ENCODE measurements at places on chromosomes 5 and 9.

DNA sequence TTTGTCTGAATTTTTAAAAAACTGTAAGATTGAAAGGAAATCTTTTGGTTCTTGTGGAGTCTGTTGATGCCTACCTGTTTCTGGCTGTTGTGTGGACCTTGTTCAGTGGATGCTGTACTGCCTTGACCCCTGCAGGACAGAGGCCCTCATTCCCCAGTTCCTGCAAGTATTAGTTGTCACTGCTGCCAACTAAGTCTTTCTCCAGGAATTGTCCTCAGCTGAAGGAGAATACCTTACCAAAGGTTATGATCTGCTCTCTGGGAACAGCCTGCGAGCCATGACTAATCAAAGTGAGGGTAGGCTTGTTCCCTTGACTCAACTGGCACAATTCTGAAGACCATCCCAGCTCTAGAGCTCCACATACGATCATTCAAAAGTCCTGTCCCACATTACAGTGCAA, 145.3 kb upstream of the FST start:
- no peak for DNase-seq

- no peak for DNase-seq
Measured at GRCh38 chr5:61498121-61498520, 166.1 kb downstream of the ZSWIM6 start.

DNA sequence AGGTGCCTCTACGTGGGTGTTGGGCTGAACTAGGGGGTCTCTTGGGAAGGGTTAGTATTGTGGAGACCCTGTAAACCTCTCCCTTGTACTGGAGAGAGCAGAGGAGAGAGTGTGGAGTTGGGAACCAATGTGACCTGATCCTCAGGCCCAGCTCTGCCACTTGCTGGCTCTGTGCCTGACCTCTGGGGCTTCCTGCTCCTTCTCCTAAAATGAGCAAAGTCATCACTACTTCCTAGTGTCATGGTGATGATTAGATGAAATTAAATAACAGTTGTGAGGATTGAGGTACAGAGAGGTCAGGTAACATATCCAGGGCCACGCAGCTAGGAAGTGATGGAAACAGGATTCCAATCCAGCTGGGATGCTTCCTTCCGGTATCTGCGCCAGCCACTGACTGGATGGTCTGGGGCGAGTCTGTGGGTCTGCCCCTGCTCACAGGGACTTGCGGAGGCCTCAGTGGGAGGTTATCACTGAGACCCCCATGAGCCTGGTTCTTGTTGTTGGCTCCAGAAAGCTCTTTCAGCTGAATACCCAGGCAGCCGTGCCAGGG, 9.2 kb downstream of the GALNT10 start:
- DNase-seq, result no peak

- no peak for DNase-seq
Measured at GRCh38 chr5:91223886-91224285, 159.2 kb downstream of the ARRDC3 start.

DNA sequence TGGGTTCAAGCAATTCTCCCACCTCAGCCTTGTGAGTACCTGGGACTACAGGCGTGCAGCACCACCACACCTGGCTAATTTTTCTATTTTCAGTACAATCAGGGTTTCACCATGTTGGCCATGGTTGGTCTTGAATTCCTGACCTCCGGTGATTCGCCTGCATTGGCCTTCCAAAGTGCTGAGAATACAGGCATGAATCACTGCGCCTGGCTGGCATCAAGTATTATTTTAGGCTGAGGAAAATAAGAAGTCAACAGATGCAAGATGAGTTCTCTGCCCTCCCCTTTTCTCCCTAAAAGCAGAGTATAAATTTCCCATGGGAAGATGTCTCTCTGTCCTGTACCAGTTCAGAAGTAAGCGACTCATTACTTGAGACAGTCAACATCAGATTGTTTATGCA, 71.5 kb downstream of the ELAVL2 start:
- no peak for DNase-seq

DNA sequence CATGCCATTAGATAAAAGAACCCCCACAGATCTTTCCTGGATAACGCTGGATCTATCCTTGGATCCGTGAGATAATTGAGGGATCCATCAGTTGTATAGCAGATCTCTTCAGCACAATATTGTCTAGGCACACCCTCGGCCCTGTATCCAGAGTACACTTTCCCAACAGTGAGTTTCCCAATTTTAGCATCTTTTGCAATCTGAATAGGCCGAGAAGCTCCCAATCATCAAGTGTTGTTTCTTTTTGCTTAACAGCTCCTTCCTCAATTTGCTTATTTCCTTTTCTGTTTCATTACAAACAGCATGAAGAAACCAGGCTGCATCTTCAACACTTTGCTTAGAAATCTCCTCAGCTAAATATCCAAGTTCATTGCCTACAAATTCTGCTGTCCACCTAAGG, 4.4 kb upstream of the SPTLC1 start:
- no peak for DNase-seq

- no peak for DNase-seq
Measured at GRCh38 chr5:53116597-53116996, 7.0 kb upstream of the MOCS2 start.

- no peak for DNase-seq
Measured at GRCh38 chr9:88659126-88659525, 124.1 kb downstream of the NXNL2 start.

GRCh38 chr5:80870442-80870841, 89.7 kb upstream of the RASGRF2 start:
- DNase-seq, result no peak

- peak; percentile 18 for DNase-seq
Measured at GRCh38 chr9:123355761-123356431, at the start of gene CRB2. TSS of gene CRB2 (plus strand) at chr9:123356197. CDS start at chr9:123356261, 64 bp downstream.

GRCh38 chr5:89936576-89936975, 473.0 kb downstream of the CETN3 start:
- no peak for DNase-seq

DNA sequence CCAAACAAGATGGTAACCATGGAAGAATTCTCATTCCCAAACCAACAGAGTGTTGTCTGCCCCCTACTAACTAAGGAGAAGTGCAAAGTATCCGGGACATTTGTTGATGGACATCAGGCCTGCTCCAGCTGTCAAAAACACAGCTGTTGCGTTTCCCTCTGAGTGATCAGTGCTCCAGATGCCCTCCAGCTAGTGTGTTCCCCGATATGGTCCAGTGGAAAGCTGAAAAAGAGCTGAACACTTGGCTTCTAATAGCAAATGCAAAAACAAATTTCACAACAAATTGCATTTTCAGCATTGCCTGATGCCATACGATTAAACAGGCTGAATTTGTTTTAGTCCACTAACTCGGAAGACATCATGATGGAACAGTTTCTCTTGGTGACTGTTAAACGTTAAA, 1398.7 kb downstream of the PTPRD start:
- DNase-seq, result no peak

DNA sequence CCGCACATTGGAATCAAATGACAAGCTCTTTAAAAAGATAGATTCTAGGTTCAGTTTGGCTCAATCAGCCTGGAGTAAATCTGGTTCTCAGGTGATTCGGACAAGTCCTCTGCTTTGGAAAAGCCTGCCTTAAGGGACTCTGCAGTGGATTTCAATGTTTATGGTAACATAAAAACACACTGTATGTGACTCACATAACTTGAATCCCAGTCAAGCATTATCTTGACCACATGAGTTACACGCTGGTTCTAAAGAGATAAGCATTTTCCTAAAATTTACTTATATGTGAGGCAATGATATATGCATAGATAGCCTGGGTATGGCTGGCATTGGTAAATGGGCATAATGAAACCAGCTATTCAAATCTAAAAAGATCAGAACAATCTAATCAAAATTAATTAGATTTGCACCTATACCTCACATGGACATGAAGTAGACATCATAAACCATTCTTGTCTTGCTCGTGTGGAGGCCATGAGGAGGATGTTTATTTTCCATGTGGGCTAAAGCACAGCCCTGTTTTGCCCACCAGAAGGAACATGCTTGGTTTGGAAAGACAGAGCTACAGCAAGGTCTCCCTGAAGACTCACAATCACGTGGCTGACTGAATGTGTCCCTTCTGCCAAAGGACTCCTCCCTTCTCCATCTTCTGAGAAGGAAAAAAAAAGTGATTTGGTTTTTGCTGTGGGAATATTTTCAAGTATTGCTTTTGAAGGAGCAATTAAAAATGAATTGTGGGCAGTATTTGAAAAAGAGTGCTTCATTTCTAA, 351.7 kb downstream of the DIRAS2 start:
- no peak for DNase-seq

GRCh38 chr5:21623831-21624230, 1229.3 kb downstream of the CDH12 start:
- DNase-seq, result no peak

- no peak for DNase-seq
Measured at GRCh38 chr9:5140151-5140550, 45.3 kb downstream of the INSL6 start.

DNA sequence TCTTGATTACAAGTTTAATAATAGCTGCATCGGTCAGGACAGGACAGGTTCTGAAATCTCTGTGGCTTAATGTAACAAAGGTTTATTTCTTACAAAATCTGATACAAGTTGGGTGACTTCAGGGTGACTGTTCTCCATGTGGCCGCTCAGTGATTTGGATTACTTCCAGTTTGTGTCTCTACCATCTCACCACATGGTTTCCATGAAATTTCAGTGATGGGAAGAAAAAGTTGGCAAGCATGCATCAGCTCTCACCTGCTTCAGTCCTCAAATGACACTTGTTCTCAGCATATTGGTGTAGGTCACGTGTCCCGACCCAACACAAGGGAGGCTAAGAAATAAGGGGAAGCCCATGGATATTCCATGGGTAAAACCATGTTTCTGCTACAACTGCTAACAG, 7.8 kb upstream of the TMEM268 start:
- no peak for DNase-seq

DNA sequence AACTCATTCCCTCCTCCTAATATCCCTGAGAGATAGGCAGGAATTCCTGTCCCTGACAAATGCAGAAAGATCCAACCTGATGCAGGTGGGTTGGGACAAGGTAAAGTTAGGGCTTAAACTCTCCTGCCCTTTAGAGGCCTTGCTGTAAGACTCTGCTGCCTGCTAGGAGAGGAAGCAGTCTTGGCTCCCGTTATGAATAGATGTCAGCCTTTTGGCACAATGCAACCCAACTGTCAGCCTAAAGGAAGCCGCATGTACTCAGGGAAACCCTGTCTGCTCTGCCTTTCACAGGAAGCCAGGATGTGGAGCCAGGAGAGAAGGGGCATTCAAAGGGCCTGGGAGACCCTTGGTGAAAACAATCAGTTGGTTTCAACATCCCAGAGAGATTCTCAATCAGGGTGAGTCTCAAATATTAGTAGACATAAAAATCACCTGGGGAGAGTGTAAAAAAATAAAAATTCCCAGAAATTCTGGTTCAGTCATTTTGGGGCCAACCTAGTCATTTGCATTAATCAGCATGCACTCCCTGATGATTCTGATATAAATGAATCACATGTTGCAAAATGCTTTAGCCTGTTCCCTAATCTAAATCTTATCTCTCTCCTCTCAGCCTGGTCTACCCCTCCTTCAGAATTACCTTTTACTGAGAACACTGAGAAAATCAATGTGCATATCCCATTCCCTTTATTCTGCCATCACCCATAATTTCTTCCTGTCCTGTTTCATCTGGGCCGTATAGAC, 136.2 kb upstream of the TRIM32 start:
- no peak for DNase-seq

- DNase-seq, result no peak
Measured at GRCh38 chr9:93082841-93083411, 13.1 kb upstream of the CARD19 start.

DNA sequence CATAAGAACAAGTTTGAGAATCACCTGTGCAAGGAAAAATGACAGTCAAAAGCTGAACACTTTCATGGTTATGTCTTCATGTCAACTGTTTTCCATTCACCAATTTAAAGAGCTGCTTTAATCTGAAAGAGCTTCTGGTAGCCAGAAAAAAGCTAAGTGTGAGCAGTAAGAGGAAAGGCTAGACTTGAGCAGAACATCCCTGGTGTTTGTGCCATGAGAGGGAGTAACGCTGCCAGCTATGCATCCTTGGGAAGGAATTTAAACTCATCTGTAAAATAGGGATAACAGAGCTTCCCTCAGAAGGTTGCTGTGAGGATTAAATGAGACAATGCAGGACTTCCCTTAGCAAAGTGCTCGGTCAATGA, 193.7 kb downstream of the MAPKAP1 start:
- DNase-seq, result no peak

DNA sequence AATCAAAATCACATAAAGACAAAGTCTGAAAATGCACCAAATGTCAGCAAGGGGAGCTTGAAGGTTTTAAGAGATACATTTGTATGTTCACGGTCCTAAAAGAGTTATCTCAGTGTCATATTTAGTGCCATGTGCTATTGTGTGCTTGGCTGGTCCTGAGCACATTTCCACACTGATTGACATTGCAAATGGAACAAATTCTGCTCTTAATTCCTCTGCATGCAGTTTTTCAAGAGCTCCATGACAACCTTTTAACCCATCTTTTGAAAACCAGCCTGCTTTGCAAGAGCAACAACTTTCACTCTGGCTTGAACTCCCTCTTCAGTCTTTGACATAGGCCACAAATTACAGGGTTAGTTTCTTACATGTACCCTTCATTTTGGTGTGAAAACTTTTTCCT, 175.4 kb upstream of the ACTBL2 start:
- no peak for DNase-seq

DNA sequence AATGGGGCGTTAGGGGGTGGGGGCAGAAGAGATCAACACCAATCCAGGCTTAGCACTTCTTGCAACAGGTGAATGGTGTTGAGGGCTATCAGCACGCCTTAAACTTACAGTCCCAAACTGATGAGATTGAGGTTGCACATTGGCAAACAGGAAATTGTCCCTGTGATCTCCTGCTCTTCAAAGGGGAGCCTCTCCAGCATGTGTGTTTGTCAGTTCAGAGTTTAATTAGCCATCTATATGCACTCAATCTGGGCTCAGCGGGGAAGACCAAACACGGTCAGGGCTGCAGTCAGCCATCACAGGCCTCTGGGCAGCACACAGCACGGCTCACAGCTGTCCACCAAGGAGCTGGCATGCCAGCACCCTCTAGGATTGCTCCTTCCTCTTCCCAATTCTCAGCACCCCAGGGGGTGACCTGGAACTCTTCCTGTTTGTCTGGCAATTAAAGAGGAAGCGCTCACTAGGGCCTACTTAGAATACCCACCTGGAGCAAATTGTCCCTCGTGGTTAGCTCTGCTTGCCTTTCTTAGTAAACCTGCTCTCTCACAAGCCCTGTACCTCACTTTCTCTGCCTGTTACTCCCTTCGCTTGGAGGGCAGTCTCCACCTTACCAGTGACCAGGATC, 217.4 kb downstream of the SLIT3 start:
- DNase-seq, result no peak

DNA sequence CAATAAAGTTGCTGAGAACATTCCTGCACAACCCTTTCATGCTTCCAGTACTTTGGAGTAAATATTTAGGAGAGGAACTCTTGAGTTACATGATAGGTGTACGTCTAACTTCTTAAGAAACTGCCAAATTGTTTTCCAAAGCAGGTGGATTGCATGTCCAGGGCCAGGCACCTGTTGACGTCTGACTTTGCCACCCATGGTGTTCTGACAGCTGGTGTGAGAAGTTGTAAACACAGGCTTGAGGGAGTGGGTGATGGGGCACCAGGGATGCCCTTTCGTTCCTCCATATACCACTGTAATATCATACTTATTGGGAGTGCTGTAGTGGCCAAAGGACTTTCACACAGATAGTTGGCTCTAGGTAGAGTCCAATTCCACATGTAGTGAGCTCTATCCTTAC, 352.1 kb downstream of the GADD45G start:
- no peak for DNase-seq

- DNase-seq, result no peak
Measured at GRCh38 chr9:76539180-76539579, 80.2 kb downstream of the GCNT1 start.

- no peak for DNase-seq
Measured at GRCh38 chr9:126952205-126952977, 37.8 kb downstream of the RALGPS1 start.

- no peak for DNase-seq
Measured at GRCh38 chr5:4383102-4383501, 757.0 kb upstream of the ADAMTS16 start.

- no peak for DNase-seq
Measured at GRCh38 chr5:3606121-3606831, 10.6 kb downstream of the IRX1 start.
